Activated T-helper 2 cell treated with anti-CD3 and anti-CD28 coated beads, Interferon-gamma antibody, Interleukin-2, Interleukin-4, amounts not matched to agents 10 μg/mL and 5 μg/mL and 100 μg/mL, durations not matched to agents 14 hours and 24 hours and 36 hours (primary cell): ENCODE measurements at places on chromosomes 4 and X.

DNA sequence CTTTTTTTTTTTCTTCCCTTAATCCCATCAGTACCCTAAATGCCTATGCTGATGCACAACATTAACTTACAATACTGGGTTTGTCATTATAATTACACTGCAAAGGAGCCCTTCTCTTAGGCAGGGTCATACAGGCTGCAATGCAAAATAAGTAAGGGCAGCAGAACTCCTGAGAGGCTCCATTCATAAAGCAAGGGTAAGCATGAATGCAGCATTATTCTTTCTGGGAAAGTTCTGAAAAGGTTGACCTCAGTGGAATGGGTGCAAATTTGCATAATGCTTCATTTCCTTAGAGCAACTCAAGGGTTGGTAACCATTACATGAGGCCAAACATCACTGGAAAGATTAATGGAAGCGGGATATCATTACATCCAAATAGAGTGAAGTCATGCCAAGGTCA, 789.2 kb downstream of the KLHL13 start:
- DNase-seq, result no peak

DNA sequence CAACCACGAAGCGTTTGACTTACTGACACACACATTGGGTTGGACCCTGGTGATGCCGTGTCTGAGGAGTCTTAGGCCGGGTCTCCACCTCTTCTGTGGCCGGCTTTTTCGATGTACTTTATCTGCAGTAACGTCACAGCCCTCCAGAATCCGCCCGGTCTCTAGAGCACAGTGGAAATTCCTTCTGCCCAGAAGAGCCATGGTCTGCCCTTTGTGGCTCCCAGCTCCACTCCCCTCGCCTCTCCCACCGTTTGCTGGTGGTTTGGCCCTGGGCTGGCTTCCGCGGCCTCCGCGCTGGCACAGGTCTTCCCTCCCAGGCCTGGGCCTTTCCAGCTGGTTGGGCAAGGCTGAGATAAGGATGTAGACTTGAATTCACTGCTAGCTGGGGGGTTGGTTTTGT, 4.3 kb downstream of the MAEA start:
- DNase-seq, result no peak

GRCh38 chrX:107829878-107830277, 4.2 kb downstream of the MID2 start:
- DNase-seq, result no peak

DNA sequence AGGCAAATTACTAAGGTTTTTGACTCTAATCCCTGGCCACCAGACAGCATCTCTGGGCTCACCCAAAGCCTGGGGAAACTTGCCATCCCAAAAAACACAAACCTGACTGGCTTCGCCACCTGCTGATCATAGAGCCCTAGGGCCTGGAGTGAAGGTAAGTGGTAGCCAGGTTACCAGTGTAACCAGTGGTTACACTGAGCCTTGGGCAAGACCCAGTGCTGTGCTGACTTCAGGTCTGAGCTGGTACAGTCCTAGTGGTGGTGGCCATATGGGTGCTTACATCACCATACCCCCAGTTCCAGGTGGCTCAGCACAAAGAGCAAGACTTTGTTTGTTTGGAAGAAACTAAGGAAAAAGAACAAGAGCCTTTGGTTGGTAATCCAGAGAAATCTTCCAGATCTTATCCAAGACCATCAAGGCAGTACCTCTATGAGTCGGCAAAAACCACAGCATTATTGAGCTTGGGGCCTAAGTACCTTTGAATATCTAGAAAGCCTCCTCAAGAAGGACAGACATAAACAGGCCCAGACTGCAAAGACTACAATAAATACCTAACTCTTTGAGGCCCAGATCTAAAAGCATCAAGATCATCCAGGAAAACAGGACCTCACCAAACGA, 13.7 kb downstream of the MED14 start:
- DNase-seq, result no peak

DNA sequence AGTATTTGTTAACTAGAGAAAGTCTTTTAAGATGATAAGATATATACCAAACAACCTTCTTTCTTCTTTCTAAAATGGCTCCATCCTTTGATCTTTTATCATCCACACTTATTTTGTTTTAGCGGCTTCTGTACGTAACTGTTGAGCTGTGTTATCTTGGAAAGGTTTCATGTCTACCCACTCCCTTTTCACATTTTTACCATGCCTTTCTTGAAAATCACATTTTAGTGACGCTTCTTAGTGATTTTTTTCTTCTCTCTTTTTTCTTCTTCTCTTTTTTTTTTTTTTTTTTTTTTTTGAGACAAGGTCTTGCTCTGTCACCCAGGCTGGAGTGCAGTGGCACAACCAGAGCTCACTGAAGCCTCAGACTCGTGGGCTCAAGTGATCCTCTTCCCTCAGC, 135.1 kb downstream of the CHIC2 start:
- DNase-seq, result no peak

DNA sequence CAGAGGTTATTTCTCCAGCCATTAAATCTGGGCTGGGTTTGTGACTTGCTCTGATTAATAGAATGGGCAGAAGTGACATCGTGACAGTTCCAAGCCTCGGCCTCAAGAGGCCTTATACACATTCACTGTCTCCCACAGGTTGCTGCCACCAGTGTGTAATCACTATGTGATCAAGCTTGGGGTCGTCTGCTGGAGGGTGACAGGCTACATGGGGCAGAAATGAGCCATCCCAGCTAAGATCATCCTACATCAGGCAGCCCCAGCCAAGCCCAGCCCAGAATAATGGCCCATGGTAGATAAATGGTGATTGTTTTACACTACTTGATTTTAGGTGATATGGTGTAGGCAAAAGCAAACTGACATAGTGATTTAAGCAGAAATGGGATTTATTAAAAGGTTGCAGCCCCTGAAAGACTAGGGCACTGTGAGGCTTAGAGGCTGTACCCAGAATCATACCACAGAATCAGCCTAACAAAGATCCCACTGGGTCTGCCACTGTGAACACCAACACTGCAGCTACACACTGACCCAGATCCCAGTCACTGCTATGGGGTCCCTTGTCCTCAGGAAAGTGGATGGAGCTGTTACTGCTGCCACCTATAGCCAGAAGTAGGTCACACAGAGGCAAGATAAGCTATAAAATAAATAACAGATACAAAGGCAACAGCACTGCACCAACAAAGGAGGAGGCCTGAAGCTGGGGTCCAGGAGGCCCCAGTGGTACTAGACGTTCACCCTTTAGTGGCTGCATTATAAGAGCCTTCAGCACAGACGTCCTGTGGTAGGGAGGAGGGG, 159.6 kb upstream of the RBPJ start:
- no peak for DNase-seq

DNA sequence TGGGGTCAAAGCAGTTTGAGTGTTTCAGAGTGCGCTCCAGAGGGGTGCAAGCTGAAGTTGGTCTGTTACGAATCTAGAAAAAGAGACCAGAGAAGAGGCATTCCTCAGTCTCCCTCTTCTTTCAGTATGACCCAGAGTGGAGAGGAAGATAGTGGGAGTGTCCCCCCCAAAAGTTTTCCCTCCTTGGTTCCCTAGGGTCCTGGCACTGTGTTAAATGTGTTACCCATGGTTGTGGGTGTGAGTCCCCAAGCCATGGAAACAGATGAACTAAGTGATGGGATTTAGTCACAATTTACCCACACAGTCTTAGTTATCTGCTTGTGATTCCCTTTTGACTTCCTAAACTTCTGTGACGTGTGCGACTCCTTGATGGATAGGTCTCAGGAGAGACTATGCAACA, 27.0 kb upstream of the NAF1 start:
- no peak for DNase-seq

DNA sequence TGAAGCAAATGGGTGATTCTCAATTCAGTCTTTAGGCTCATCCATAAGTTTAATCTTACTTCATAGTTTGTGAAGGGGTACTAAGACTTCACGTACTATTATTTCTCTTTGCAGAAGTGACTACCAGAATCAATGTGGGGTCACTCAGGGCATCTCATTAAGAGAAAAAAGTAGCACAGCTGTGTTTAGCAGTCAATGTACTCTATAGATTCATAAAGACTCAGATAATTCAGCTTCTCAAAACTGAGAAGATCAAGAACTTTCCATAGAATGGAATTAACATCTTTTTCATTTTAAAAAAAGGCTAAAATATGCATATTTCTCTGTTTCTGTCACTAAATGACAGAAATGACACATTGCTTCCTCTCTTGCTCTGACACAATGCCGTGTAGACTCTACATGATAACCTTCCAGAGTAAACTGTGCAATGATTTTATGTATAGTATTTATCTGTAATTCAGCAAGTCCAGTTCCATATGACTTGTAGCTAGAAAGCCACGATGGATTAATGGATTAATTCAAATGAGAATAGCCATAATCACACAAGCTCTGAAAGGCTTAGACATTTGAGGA, 20.3 kb upstream of the LSM6 start:
- DNase-seq, result no peak

DNA sequence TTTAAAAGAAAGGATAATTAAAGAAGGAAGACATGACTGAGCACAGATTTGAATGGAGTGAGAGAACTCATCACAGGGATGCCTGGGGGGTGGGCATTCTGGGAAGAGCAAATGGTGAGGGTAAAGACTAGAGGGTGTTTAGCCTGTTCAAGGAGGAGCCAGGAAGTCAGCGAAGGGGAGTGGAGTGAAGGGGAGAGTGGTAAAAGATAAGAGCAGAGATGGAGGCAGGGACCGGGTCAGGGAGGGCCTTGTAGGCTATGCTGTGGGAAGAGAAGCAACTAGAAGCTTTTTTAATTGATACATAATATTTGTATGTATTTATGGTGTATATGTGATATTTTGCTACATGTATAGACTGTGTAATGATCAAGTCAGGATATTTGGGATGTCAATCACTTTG, 2.2 kb upstream of the VGLL1 start:
- no peak for DNase-seq

DNA sequence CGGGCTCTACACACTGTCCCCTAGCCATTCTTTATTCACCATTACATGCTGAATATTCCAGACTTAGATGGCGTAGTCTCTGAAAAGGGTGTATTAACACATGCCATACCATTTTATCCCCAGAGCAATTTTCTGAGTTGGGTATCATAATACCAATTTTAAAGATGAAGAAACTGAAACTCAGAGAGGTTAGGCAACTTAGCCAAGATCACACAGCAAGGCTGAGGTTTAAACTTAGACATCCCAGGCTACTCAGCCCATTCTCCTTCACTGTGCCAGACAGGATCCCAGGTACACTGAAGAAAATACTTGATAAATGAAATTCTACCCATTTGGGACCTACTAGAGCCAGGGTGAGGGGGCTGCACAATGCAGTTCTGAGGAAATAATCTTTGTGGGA, 67.4 kb upstream of the ARHGAP36 start:
- DNase-seq, result no peak

DNA sequence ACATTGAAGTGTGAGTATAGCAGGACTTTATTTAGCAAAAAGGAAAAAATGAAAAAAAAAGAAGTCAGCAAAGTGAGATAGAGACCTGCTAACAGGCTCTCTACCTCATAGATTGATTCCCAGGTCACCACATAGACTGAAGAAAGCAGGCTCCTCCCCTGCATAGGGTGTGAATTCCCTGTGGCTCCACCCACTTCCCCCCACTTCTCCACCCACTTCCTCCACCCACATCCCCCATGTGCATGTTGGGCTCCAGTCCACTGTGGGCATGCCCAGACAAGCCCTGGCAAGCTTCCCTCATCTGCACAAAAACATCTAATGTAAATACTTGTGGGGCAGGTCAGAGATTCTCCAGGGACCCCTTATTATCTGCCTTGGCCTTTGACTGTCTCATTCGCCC, 97.8 kb downstream of the TMEM47 start:
- no peak for DNase-seq

- no peak for DNase-seq
These were observed 244.1 kb downstream of the RAB28 start for GRCh38 chr4:13240066-13240465.

GRCh38 chr4:91758487-91758886, 545.3 kb upstream of the GRID2 start:
- DNase-seq, result no peak

DNA sequence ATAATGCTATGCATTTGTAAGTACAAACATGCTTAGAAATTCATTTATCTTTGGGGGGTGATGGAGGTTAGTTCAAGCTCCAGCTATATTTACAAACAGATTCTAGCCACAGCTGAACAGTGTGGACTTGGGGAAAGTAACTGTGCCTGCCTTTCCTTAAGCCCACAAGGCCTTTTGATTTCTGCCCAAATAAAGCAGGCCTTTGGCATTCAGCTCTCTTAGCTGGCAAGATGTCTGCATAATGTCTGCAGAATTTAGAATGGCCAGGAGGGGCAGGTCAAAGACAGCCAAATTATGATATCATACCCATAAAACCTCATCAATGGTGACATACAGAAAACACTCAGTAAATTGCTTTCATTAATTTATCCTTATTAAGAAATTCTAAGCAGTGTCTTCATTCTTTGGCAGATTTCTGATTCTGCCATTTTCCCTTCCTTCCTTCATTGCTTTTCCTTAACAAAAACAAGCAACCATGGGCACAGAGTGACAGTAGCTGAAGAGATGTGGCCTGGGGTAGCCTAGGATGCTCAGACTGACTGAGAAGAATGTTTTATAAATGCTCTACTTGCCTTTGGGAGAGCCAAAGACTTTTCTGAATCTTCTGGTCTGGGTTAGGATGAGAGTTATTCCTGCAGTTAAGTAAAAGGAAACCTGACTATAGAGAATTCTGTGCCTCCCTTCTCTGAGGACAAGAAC, 538.7 kb upstream of the NR3C2 start:
- no peak for DNase-seq

GRCh38 chr4:33959519-33959918, 2284.8 kb downstream of the ARAP2 start:
- no peak for DNase-seq

DNA sequence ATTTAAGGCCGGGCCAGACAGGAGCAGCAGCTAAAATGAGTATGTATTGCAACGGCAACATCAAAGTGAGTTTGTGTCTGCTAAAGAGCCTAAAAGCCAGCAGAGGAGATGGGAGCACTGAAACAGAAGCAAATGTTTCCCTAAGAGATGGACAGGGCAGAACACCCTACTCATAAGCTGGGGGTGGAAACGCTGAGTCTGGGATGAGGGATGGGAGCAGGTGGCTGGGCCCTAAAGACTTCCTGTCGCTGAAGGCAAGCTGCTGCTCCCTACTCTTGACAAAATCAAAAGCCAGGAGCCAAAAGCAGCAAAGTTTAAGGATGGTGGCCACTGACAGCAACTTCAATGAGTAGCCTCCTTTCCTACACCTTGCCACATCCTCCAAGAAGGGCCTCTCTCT, 40.6 kb upstream of the NAP1L5 start:
- DNase-seq, result no peak

- DNase-seq, result no peak
These were observed 88.2 kb downstream of the RBM46 start for GRCh38 chr4:154869301-154869700.

DNA sequence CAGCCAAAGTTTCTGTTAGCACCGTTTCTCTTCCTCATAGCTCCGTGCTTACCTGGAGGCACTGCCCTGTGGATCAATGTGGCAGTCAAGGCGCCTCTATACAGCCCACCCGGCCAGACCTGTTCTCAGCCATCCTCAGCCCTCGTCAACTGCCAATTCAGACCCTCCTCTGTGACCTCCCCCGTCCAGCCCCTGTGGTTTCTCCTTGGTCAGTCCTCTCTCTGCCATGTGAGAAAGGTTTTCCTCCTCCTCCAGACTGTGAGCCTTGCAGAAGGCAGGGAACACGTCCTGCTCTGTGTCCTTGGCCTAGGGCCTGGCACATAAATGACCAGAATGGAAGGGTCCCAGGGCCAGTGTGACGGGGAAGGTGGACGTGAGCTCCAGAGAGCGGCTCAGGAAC, 174.6 kb upstream of the PSAPL1 start:
- DNase-seq, result no peak

GRCh38 chrX:41304178-41304577, 29.8 kb upstream of the DDX3X start:
- DNase-seq, result no peak
